ENCODE measurements at places on chromosomes 3 and 15. TPM values are rescaled to one million over a fixed set of nuclear protein-coding genes. Genes with fewer than 3 reads are reported as not detected.

DNA sequence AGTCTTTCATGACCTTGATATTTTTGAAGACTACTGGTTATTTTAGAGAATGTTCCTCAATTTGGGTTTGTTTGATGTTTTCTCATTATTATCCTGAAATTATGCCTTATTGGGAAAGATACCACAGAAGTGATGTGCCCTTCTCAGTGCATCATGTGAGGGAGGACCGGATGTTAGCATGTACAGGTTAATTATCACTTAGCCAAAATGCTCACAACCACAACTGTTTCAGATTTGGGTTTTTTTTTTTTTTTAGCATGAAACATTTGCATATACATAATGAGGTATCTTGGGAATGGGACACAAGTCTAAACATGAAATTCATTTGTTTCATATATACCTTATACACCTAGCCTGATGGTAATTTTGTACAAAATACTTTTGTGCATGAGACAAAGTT lies 59.8 kb downstream of the PIK3R4 start:
- no peak overlapping the region for H3K27ac ChIP-seq
- H3K4me1 ChIP-seq, result no peaks in the 10 kb centered on the region
- no peaks in the 10 kb centered on the region for H3K27me3 ChIP-seq
- DNase-seq, result no peak
- H3K36me3 ChIP-seq, result peaks cover 42% of the 10 kb centered on the region
- no peak overlapping the region for H3K4me3 ChIP-seq

- H3K27ac ChIP-seq, result no peak overlapping the region
- H3K4me1 ChIP-seq, result no peaks in the 10 kb centered on the region
- no peaks in the 10 kb centered on the region for H3K36me3 ChIP-seq
- no peak for DNase-seq
- H3K27me3 ChIP-seq, result no peaks in the 10 kb centered on the region
Observed at GRCh38 chr3:126349611-126350501, 7.4 kb downstream of the KLF15 start.

DNA sequence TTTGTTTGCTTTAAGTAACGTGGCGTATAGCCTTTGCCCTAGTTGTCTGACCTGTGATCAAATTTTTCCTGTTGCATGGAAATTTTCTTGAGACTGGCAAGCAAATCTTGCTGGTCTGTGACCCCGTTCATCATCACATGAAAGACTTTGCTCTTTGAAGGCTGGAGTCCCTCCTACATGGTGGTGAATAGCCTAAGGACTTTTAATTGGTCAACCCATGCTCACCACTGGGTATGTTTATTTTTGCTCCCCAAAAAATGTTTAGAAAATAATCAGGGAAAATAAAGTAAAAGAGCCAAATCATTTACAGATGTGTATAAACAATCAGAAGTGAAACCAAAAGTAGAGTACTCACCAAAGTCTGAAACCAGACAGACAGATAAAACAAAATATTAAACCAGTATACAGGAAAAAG lies 1075.3 kb upstream of the ALCAM start:
- H3K36me3 ChIP-seq, result no peaks in the 10 kb centered on the region
- H3K27ac ChIP-seq, result no peak overlapping the region
- H3K27me3 ChIP-seq, result no peaks in the 10 kb centered on the region
- DNase-seq, result no peak
- no peak overlapping the region for H3K4me3 ChIP-seq
- H3K4me1 ChIP-seq, result peaks cover 3% of the 10 kb centered on the region

DNA sequence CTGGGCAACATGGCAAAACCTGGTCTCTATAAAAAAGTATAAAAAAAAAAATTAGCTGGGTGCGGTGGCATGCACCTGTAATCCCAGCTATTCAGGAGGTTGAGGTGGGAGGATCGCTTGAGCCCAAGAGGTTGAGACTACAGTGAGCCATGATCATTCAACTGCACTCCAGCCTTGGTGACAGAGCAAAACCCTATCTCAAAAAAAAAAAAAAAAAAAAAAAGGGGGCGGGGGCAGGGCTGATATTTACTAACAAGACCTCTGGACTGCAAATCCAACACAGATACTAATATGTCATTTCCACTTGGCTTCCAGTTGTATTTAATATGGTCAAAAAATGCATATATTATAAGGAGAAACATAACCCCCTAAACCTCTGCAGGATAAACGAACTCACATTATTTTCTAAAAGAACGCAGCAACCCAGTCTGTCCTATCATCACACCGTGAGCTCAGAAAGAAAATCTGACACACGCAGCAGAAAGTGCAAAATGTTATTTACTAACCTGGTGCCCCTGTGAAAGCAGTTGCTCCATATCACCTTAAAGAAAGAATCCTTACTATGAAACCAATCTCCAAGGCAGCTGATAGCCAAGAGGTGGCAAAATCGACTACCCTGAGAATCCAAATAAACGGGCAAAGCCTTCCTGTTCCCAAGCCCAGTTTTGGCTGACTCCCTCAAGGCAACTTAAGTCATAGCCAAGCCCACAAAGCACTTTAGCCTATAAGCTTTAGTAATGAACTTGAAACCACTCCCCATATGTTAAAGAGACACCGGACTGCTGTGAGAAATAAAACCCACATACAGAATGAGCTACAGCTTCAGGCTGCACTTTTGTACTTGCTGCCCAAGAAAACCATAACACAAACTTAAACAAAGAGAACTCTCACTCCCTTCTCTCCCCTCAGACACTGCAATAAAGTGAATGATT lies 39.3 kb downstream of the PLD1 start:
- no peak overlapping the region for H3K4me3 ChIP-seq
- DNase-seq, result no peak
- peaks cover 4% of the 10 kb centered on the region for H3K27me3 ChIP-seq

DNA sequence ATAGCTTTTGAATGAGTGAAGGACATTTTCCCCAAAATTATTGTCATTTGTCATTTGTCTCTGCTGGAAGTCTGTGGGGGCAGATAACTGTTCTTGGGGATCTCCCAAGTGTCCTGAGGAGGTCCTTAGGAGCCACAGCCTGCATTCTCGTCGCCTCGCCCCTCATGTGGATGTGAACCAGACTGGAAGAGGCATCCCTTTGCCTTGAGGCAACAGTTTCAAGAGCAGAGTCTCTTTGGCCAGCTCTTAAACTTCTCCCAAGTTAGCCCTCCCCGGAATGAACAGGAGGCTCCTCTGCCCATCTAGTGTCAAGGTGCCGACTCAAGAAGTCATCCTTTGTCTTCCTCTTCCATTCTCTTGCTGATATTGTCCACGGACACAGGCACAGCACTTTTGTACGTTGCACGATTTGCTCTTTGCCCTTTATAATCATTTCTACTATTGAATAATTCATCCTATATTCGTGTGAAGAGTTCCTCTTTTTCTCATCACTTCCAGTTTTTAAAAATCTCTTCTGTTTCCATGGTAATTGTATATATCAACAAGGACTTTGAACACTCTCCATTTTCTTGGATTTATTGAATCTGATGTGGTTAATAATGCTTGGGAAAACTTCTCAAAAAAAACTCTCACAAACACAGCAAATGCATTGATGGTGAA lies 40.8 kb upstream of the CD47 start:
- peaks cover 91% of the 10 kb centered on the region for H3K4me1 ChIP-seq
- peak overlapping the region; percentile 46 for H3K4me3 ChIP-seq
- H3K27ac ChIP-seq, result peak overlapping the region; percentile 76

DNA sequence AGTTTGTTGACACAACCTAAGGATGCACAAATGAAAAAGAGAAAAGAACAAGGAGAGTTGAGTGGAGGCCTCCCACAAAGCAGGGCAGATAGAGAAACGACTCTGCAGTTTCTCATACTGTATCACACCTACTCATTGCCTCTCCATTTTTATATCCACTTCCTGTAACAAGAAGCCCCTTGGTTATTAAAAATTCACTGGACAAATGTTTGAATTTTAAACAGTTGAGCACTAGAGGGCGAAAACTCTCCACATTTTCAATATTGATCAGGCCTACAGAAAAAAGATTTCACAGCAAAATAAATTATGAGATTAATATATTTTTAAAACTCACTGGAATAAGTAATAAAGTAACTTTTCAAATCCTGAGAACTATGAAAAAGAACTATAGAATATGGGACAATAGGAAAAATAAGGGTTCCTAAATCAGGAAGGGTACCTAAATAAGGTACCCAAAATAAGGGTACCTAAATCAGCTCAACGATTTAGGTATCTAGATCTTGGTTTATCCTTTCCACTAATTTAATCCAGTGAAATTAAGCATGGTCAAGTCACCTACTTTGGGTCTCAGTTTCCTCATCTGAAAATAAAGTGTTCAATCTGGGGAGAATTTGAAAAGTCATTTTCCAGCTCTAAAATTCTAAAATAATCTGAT lies 47.0 kb upstream of the PPIB start:
- peaks cover 2% of the 10 kb centered on the region for H3K36me3 ChIP-seq
- H3K4me3 ChIP-seq, result no peak overlapping the region
- no peaks in the 10 kb centered on the region for H3K27me3 ChIP-seq

The TMEM108 gene
- not detected for total RNA-seq

The GPX1 gene
- total RNA-seq, result 202 TPM

Measured in activated naive CD4-positive, alpha-beta T cell treated with anti-CD3 and anti-CD28 coated beads for 36 hours (primary cell).